Vein endothelial cell (primary cell): ENCODE measurements at places on chromosomes 13 and 19. TPM values are rescaled to one million over a fixed set of nuclear protein-coding genes. Genes with fewer than 3 reads are reported as not detected.

LILRB3 gene
- total RNA-seq, result not detected in 2 replicates

ZNF541 gene
- 0.19 and 0.33 TPM in 2 replicates for total RNA-seq

KMT2B gene
- 8.5 and 9.4 TPM in 2 replicates for total RNA-seq

MUC16 gene
- total RNA-seq, result not detected in 2 replicates

APOC4 gene
- total RNA-seq, result not detected in 2 replicates

SLC25A41 gene
- 0.33 TPM in 1 of 2 replicates, not detected in the other for total RNA-seq

GGN gene
- total RNA-seq, result 0.29 and 0.65 TPM in 2 replicates
